ENCODE measurements at places on chromosomes 1 and 21. TPM values are rescaled to one million over a fixed set of nuclear protein-coding genes. Genes with fewer than 3 reads are reported as not detected.

- no peak overlapping the region for H3K4me3 ChIP-seq
- no peaks in the 10 kb centered on the region for H3K36me3 ChIP-seq
- DNase-seq, result no peak
- peaks cover 6% of the 10 kb centered on the region for H3K4me1 ChIP-seq
- peaks cover 16% of the 10 kb centered on the region for H3K27me3 ChIP-seq
- no peak overlapping the region for H3K27ac ChIP-seq
These were observed 1.4 kb upstream of the TLCD4 start for GRCh38 chr1:95115708-95116137.

GRCh38 chr1:203769505-203770343 lies 4.7 kb downstream of the LAX1 start:
- no peak overlapping the region for H3K4me3 ChIP-seq
- peaks cover 37% of the 10 kb centered on the region for H3K36me3 ChIP-seq
- no peak overlapping the region for H3K27ac ChIP-seq
- H3K27me3 ChIP-seq, result no peaks in the 10 kb centered on the region

DNA sequence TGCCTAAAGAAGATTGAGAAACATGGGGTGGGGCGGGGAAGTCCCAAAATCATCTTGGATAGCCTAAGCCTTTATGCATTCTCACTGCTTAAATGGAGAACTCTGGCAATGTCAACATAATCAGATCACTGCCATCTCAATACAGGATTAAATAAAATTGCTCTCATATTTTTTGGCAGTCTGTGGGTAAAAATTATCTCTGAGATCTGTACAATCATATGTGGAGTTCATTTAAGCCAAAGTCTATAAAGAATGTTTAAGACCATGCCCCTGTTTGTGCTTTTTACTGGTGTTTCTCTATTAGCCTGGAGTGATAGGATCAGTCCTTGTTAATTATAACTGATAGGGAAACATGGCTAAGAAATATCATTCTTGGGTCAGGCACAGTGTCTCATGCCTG lies 136.3 kb downstream of the GPR52 start:
- H3K36me3 ChIP-seq, result peaks cover 30% of the 10 kb centered on the region
- no peak for DNase-seq
- no peaks in the 10 kb centered on the region for H3K27me3 ChIP-seq

DNA sequence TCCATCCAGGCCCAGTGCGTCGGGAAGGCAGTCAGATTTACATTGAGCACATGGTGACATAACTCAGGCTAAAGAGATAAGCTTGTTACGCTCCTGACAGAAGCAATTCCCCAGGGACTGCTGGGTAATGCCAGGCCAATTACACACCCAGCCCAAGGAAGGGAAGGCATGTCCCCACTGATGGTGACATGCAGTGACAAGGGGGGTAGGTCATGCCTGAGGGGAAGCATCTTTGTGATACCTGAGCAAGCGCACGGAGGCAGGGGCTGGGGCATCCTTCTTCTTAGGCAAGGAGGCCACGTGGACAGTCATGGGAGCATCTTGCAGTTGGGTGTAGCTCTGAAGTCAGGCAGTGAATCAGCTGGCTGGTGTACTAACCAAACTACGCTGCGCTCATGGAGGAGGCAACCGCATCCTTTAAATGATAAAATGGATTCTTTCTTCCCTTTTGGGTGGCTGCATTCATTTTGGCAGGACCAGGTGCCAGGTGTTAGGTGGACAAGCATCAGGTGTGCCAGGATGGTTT lies 39.6 kb upstream of the GRIK3 start:
- no peaks in the 10 kb centered on the region for H3K36me3 ChIP-seq
- H3K4me3 ChIP-seq, result no peak overlapping the region
- H3K27ac ChIP-seq, result no peak overlapping the region
- H3K4me1 ChIP-seq, result no peaks in the 10 kb centered on the region
- peaks cover 6% of the 10 kb centered on the region for H3K27me3 ChIP-seq

- H3K36me3 ChIP-seq, result no peaks in the 10 kb centered on the region
- H3K27me3 ChIP-seq, result peaks cover 3% of the 10 kb centered on the region
- no peaks in the 10 kb centered on the region for H3K4me1 ChIP-seq
- no peak overlapping the region for H3K27ac ChIP-seq
- DNase-seq, result no peak
These were observed 573.8 kb upstream of the NR5A2 start for GRCh38 chr1:199453723-199454122.

GRCh38 chr1:29383746-29384371 lies 147.5 kb downstream of the PTPRU start:
- H3K36me3 ChIP-seq, result peaks cover 5% of the 10 kb centered on the region
- H3K27me3 ChIP-seq, result peaks cover 36% of the 10 kb centered on the region
- H3K4me3 ChIP-seq, result no peak overlapping the region
- H3K27ac ChIP-seq, result no peak overlapping the region
- H3K4me1 ChIP-seq, result no peaks in the 10 kb centered on the region

DNA sequence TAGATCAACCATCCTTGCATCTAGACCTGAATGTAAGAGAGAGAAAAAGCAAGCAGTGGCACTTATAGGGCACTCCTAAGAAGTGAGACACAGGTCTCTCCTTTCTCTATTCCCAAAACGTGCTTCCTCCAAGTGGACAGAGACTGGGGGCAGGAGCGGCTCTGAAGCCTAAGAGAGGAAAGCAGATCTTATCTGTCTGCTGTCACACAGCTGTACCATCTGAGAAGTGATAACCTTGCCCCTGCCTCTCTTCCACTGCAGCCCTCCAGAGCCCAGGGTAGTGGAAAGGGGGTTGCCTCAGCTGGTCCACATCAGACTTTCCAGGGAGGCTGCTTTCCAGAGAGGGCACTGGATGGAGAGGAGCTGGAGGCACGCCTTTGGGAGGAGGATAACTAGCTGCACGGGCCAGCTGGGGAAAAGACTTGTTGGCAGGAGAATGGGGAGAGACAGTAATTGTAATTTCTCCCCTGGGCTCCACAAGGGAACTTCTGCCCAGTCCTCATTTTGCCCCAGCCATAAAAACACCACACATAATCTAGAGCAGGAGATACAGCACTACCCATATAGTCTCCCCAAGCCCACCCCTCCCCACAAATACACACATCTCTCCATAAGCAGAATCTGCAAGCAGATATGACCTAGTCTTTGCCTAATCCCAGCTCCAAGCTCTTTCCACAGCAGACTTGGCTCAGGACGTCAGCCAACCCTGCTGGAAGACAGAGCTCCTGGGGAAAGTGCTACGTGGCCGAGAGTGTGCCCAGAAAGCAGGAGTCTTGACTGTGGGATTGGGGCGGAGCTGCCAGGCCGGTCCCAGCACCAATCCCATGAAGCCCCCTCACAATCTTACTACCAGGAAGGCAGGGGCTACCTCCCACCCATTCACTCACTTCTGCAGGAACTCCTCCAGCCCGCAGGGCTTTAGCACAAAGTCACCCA lies 31.2 kb downstream of the PIK3C2B start:
- no peak for DNase-seq
- H3K4me3 ChIP-seq, result no peak overlapping the region
- no peaks in the 10 kb centered on the region for H3K27me3 ChIP-seq
- H3K27ac ChIP-seq, result peak overlapping the region; percentile 65
- peaks cover 65% of the 10 kb centered on the region for H3K4me1 ChIP-seq

- no peaks in the 10 kb centered on the region for H3K36me3 ChIP-seq
- no peak overlapping the region for H3K27ac ChIP-seq
- H3K4me1 ChIP-seq, result no peaks in the 10 kb centered on the region
These were observed 494.6 kb upstream of the RUNX1 start for GRCh38 chr21:35543746-35544145.

DNA sequence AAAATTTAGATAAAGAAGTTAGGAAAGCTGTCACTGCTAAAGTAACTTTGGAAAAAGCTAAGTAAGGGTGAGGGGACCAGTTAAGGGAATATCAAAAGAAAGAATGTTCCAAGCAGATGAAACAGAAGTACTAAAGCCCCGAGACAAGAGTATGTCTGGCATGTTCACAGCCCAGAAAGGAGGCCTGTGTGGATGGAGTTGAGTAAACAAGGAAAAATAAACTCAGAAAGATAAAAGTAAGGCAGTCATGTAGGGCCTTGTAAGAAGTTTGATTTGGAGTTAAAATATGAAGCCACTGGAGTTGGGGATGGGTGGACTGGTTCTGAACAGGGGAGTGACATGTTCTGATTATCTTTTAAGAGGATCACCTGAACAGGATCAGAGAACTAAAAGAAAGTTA lies 177.9 kb downstream of the CDC42BPA start:
- H3K27me3 ChIP-seq, result peaks cover 2% of the 10 kb centered on the region
- no peaks in the 10 kb centered on the region for H3K36me3 ChIP-seq
- DNase-seq, result no peak

LMO4 gene
- 24.1 TPM for total RNA-seq

DNA sequence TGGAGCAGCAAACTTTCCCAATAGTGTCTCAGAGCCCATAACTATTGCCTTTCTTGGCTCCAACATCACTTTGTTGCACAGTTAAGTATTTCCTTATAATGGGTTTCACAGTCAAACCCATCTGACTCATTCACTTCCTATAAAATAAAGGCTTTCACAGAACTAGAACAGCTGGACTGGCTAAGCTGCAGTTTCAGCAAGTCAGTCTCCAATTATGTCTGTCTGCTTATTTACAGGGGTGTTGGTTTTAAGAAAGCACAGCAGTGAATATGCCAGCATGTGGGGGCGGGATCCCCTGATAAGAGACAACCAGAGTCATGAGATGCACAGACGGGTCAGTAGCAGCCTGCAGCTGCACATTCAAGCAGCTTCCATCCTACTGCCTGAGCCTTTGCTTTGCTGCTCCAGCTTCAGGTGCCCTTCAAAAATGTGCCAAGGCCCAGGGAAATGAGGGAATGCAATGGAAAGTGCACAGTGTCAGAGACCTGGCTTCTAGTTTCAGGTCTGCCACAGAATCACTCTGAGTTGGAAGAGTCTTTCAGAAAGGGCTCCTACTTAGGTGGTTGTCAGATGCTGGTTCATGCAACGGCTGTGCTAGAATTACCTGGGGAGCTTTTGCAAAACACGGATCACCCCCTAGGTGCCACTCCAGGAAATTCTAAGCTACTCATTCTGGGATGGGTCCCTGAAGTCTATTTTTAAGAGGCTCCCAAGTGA lies 24.8 kb downstream of the RNF19B start:
- peak; percentile 65 for DNase-seq
- peak overlapping the region; percentile 72 for H3K27ac ChIP-seq
- no peak overlapping the region for H3K4me3 ChIP-seq
- no peaks in the 10 kb centered on the region for H3K27me3 ChIP-seq

DNA sequence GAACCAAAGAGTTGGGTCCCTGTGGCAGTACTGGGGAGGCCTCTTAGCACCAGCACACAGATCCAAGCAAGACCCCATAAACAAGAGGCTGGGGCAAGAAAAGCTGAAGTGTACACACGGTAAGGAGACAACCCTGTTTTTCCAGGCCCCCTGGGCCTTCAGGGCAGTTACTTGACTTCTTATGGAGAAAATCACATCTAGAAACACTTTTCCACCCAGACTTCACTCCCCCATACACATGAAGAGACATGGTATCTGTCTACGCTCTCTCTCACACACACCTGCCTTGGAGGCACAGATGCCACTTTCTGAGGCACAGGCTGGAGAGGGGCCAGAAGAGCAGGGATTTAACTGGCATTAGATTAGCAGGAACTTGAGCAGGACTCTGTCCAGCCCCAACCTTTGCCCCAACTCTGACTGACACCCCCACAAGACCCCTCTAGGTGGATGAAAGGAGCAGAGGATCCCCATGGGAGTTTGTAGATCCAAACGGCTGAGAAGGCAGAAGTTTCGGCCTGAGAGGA lies 2.2 kb downstream of the CERS2 start:
- H3K4me3 ChIP-seq, result peak overlapping the region; percentile 85
- no peaks in the 10 kb centered on the region for H3K27me3 ChIP-seq
- peaks cover 17% of the 10 kb centered on the region for H3K36me3 ChIP-seq
- peaks cover 62% of the 10 kb centered on the region for H3K4me1 ChIP-seq

- H3K36me3 ChIP-seq, result no peaks in the 10 kb centered on the region
- H3K4me3 ChIP-seq, result no peak overlapping the region
- DNase-seq, result no peak
- H3K27me3 ChIP-seq, result peaks cover 6% of the 10 kb centered on the region
These were observed 208.1 kb downstream of the TGFB2 start for GRCh38 chr1:218553197-218553596.

GRCh38 chr1:214970016-214970415 lies 112.5 kb upstream of the KCNK2 start:
- H3K36me3 ChIP-seq, result no peaks in the 10 kb centered on the region
- no peak for DNase-seq
- H3K27ac ChIP-seq, result no peak overlapping the region
- no peak overlapping the region for H3K4me3 ChIP-seq
- H3K4me1 ChIP-seq, result no peaks in the 10 kb centered on the region
- H3K27me3 ChIP-seq, result peaks cover under 1% of the 10 kb centered on the region

- no peaks in the 10 kb centered on the region for H3K4me1 ChIP-seq
- H3K4me3 ChIP-seq, result no peak overlapping the region
- no peaks in the 10 kb centered on the region for H3K36me3 ChIP-seq
- no peak overlapping the region for H3K27ac ChIP-seq
These were observed 36.1 kb downstream of the TRIM11 start for GRCh38 chr1:228370439-228370940.

GRCh38 chr1:145990249-145990855 lies 6.0 kb downstream of the TXNIP start:
- peaks cover 29% of the 10 kb centered on the region for H3K36me3 ChIP-seq
- peak overlapping the region; percentile 6 for H3K27ac ChIP-seq
- H3K4me1 ChIP-seq, result peaks cover 63% of the 10 kb centered on the region
- no peaks in the 10 kb centered on the region for H3K27me3 ChIP-seq

DNA sequence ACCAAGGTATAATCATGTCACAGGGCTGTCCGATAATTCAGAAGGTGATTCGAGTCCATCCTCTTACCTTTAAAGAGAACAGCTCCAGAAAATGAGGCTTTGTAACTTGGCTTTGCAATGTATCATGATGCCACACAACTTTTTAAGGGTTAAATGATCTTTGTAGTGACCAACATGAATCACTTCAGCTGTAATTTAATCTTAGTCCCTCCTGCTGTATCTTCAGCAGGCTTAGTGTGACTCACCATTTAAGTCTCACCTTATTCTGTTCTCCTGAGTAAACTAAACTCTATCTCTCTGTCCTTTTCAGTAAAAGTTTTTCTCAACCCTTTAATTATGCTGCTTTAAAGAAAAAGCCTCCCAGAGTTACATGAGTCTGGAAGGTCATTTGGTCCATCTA lies 1.9 kb upstream of the HIVEP3 start:
- H3K4me3 ChIP-seq, result peak overlapping the region; percentile 92
- DNase-seq, result no peak
- H3K27me3 ChIP-seq, result no peaks in the 10 kb centered on the region
- no peaks in the 10 kb centered on the region for H3K36me3 ChIP-seq
- peaks cover 52% of the 10 kb centered on the region for H3K4me1 ChIP-seq
- H3K27ac ChIP-seq, result peak overlapping the region; percentile 97

GRCh38 chr1:173048621-173049321 lies 2.0 kb downstream of the TNFSF18 start:
- DNase-seq, result no peak
- no peaks in the 10 kb centered on the region for H3K36me3 ChIP-seq
- no peak overlapping the region for H3K27ac ChIP-seq
- peaks cover 3% of the 10 kb centered on the region for H3K4me1 ChIP-seq
- H3K4me3 ChIP-seq, result no peak overlapping the region
- no peaks in the 10 kb centered on the region for H3K27me3 ChIP-seq

LCE1D gene
- total RNA-seq, result not detected

Measured in activated CD4-positive, alpha-beta memory T cell treated with anti-CD3 and anti-CD28 coated beads for 36 hours (primary cell).